Activated CD4-positive, alpha-beta T cell treated with anti-CD3 and anti-CD28 coated beads for 36 hours (primary cell): ENCODE measurements at places on chromosomes 6 and 20. TPM values are rescaled to one million over a fixed set of nuclear protein-coding genes. Genes with fewer than 3 reads are reported as not detected.

Gene LY6G5B
- total RNA-seq, result 11.3 TPM

Gene DEF6
- total RNA-seq, result 74.1 TPM

Gene CST1
- not detected for total RNA-seq

Gene IPCEF1
- total RNA-seq, result 10.9 TPM

Gene ATP6V1G2
- total RNA-seq, result 2.1 TPM

Gene SOX18
- total RNA-seq, result not detected

Gene SULF2
- total RNA-seq, result not detected

Gene GLP1R
- 0.70 TPM for total RNA-seq

Gene DEFB124
- not detected for total RNA-seq

Gene TMEM217
- 2.5 TPM for total RNA-seq

Gene BHLHE23
- total RNA-seq, result not detected

Gene TAPBP
- total RNA-seq, result 164 TPM

Gene REPS1
- total RNA-seq, result 90.9 TPM

Gene SAPCD1
- total RNA-seq, result 13.2 TPM

Gene CFAP206
- not detected for total RNA-seq

Gene RWDD2A
- total RNA-seq, result 1.6 TPM

Gene NMBR
- total RNA-seq, result not detected

Gene TINAG
- total RNA-seq, result not detected

Gene ADGRG6
- 0.43 TPM for total RNA-seq

Gene PM20D2
- 17.4 TPM for total RNA-seq

Gene PLG
- not detected for total RNA-seq

Gene SRMS
- not detected for total RNA-seq
